Activated naive CD4-positive, alpha-beta T cell treated with anti-CD3 and anti-CD28 coated beads, Interleukin-2, amount 50 U/mL, for 16 hours (primary cell): ENCODE measurements at places on chromosomes 6 and 20.
A peak's percentile ranks its signal among the peaks of the same experiment; 100 is the strongest.

GRCh38 chr20:62830251-62830650, 13.4 kb downstream of the COL9A3 start:
- no peak for DNase-seq

DNA sequence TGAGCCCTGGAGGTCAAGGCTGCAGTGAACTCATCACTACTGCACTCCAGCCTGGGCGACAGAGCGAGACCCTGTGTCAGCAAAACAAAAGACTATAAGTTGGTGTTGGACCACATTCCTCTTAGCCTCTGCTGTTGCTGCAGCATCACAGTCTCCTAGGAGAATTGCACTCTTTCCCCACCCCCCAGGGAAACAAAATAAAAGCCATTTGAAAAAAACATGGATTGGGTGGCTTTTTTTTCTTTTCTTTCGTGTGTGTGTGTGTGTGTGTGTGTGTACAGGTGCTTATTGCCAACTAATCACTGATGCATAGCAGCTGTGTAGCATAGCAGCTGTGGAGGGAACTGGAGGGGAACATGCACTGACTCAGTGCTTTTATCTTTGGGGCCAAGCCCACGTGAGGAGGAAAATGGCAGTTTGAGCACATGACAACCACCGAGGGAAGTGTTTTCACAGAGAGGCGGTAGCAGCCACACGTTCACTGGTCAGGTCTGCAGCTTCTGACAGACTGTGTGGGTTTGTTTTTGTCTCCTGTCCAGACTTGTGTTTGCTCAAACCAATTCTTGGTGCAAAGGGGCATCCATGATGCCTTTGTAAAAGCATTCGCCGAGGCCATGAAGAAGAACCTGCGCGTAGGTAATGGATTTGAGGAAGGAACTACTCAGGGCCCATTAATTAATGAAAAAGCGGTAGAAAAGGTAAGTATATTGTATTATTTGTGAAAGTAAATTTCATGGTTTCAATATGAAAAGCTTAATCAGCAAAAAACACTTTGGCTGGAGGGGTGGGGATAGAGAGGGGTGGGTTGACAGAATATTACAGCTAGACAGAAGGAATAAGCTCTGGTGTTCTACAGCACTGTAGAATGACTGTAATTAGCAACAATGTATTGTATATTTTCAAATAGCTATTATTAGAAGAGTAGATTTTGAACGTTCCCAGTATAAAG, 27.7 kb downstream of the ALDH5A1 start:
- DNase-seq, result no peak

DNA sequence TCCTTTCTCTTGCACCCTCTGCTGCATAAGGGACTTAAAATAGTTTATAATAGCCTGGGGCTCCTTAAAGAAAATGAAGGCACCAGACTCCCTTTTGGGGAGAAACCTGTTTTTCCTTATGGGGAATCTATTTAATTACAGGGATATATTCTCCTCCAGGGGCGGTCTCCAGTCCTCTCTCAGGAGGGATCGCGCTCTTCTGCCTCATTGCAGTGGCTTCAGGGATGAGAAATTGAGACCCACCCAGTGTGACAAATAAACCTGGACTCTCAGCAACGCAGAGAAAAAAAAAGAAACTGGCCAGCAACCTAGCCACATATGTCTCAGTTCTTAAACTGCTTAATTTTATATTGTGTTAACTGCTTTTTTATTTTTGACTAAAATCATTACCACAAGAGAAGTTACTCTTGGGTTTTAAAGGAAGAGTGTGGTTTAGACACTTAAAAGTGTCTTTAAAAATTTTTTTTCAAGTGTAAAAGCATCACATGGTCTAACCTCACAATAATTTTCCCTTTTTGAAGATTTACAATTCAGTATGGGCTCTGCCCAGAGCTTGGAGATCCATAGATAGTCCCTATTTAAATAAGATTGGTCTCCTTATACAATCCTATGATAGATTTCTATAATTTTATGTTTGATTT, 11.7 kb upstream of the GOPC start:
- DNase-seq, result no peak

DNA sequence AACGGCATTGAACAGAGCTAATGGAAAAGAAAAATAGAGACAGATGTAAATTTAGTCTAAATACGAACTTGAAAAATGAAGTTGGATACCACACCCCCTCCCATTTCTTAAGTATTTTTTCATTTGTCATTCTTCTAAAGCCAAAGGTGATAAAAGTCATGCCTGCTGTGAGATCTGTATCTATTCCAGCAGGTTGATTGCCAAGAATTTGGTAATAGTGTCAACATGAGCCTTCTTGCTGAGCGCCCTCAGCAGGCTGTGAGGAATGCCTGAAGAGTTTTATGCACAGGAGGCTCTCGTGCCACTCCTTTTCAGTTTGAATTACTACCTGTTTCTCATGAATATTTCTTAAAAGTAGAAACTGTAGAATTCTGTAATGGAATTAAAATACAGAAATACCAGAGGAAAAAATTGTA, 165.4 kb downstream of the QKI start:
- DNase-seq, result no peak

- DNase-seq, result no peak
These were observed 307.5 kb upstream of the SULF2 start for GRCh38 chr20:48092596-48093280.

DNA sequence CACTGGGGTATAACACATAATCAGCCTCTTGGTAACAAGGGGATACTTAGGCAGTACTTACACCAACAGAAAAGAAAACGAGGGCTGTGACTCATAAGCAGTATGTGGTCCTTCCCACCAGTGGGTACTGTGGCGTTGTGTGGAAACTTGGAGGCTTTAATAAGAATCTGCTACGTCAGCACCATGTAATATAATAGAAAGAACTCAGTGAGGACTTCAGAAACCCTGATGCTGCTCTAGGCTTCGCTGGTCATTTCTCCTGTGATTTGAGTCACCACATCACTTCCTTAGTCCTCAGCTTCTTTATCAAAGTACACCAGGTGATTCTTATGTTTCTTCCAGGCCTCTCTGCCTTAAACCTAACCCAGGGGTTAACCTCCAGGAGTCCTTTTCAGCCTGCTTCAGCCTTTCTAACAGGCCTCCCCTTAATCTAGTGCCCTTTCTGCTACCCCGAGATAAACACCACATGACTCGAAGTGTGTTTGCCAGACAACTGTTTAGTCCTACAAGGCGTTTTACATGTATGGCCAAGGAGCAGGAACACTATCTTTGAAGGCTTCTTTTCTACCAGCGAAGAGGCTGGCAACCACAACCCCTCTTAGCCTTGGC, 68.5 kb downstream of the FYN start:
- peak; percentile 49 for DNase-seq

DNA sequence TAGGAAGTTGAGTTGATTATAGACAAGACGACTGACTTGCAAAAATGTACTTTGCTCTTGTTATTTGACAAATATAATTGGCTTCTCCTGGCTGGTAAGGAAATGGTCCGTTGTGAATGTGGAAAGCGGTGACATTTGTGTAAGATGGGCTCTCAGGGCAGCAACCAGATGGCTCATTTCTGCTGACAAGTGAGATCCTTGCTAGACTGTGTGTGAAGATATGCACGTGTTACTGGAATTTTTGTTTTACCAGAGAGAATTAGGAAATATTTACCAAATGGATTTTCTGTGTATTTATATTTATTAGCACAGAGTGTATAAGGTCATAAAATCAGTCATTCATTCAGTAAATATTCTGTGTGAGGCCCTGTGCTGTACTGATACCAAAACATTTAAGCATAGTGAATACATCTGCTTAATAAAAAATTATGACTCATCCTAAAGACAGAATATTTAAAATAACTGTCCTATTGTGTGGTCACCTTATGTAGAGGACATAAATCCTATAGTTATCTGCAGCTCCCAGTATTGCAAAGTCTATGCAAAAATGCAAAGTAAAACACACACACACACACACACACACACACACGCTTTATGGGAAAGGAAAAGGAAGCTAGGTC, 109.9 kb upstream of the ASF1A start:
- no peak for DNase-seq

- no peak for DNase-seq
These were observed 548 bp downstream of the GNL1 start for GRCh38 chr6:30555816-30556065.

DNA sequence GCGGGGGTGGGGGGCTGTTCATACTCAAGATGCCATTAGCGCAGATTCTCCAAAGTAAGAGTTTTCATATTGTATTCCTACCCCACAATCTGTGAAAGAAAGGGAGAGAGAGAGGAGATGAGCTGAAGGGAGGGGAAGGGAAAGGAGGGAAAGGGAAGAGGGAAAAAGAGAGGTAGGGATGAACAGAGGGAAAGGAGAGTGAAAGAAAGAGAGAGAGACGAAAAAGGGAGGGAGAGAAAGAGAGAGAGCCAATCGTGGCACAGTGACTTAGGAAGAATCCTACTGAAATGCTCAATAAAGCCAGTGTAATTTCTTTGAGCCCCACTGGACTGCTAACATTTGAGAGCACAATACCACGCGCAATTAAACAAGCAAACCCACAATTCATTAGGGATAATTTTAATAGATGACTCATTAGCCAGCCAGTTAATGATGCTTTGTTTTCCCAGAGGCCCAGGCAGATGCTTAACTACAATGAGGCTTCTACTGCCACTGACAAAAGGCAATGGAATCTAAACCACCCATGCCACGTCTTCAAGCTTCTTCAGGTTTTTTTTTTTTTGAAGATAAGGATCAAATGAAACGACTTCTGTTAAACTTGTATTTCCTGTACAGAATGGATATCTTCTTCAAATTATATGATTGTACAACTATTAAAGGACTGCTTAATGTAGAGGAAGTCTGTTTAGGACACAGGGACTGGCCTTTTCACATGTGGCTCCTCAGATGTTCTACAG, 306.8 kb downstream of the FOXC1 start:
- no peak for DNase-seq

DNA sequence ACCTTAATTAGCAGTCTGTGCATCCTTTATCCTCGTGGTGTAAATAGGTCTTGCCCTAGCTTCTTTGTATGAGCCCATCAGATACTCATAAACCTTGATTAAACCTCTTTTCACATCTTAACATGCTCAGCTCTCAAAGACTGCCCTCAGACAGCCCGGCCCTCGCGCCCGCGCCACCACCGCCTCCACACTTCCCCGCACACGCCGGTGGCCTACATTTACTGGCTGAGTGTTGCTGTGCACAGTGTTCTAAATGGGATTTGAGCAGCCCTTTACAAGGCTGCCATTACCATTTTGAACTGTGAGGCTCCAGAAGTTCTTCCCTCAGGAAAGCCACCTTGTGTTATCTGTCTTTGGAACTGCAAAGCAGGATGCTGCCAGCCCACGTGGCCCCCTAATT, 63.0 kb upstream of the INSM1 start:
- no peak for DNase-seq

DNA sequence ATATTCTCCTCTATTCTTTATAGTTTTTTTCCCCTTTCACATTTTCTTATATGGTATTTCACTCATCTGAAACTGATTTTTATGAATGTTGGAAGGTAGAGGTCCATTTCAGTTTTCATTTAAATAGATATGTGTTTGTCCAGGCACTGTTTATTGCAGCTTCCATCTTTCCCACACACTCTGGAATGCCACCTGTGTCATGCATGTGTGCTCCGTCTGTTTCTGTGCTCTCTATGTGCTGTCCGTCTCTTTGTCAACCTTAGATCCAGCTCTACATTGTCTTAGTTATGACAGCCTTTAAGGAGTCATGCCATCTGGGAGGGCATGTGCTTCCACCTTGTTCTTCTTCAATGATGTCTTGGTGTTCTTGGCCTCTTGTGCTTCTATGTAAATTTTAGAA, 36.4 kb upstream of the RREB1 start:
- DNase-seq, result no peak

GRCh38 chr20:31570735-31571617, 34.1 kb upstream of the ID1 start:
- no peak for DNase-seq

GRCh38 chr20:7994809-7995208, 24.8 kb downstream of the TMX4 start:
- no peak for DNase-seq

GRCh38 chr6:130858498-130859160, 31.4 kb downstream of the SMLR1 start:
- DNase-seq, result no peak

GRCh38 chr6:6880745-6881437, 226.9 kb upstream of the RREB1 start:
- DNase-seq, result no peak

GRCh38 chr6:145263778-145264211, 471.5 kb downstream of the EPM2A start:
- DNase-seq, result no peak

GRCh38 chr6:167512696-167513375, 187.9 kb downstream of the TTLL2 start:
- DNase-seq, result no peak

DNA sequence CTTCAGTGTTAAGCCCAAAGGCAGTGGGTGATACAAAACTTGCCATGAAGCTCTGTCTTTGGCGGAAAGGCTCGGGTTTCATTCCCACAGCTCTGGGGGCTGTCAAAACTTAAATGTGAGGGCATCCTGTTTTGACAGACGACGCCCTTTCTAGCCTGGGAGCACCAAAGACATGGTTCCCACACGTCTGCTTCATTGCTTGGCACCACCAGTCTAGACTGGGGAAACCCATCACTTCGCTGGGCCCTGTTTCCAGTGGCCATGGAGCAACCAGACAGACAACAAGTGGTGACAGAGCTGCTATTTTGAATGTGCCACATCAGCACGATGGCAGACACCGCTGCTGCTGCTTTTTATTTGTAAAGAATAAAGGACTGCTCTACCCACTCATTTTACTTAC, 127.5 kb downstream of the SASH1 start:
- no peak for DNase-seq

- DNase-seq, result no peak
These were observed 68.5 kb downstream of the TMEM200A start for GRCh38 chr6:130434174-130434873.

DNA sequence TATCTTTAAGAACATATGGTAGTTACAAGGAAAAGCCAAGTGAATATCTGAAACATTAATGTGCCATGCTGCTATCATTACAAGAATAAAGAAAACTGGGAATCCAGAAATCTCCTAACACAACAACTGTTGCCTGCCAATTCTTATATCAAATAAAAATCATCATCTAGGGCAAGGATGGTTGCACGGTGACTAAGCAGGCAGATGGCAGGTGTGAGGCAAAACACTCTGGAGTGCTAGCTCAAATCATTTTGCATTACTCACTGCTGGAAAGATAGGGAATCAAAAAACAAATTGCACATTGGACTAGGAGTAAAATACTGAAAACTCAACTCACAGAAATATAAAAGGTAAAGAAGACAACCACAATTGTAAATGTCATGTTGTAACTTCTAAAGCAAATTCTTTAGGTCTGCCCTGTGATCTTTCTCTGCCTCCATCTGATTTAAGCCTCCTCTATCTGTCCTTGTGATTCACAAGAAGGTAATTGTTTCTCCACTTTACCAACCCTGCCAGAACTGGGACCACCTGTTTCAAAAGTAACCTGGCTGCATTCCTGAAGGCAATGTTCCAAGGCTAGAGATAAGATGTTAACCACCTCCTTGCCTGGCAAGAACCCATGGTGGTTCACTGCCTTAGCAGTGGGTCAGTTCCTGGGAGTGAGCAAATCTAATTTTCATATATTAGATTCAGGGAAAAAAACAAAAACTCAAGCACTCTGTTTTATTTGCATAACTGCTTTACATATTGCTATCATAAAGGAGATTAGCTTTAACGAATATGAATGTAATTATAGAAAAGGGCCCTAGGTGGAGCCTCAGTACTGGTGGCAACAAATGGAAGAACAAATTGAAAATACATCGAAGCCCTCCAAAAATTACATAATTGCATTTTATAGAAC, 33.1 kb upstream of the LCA5 start:
- no peak for DNase-seq

- DNase-seq, result no peak
These were observed 182.7 kb downstream of the TBX18 start for GRCh38 chr6:84581494-84582259.
